ENCODE measurements at places on chromosomes 4 and X. TPM values are rescaled to one million over a fixed set of nuclear protein-coding genes. Genes with fewer than 3 reads are reported as not detected.

GRCh38 chr4:112604589-112604988 lies 32.1 kb downstream of the ZGRF1 start:
- peak; percentile 54 for DNase-seq

FMR1NB gene
- not detected for polyA plus RNA-seq

- DNase-seq, result no peak
Observed at GRCh38 chrX:115413246-115413878, 123.8 kb downstream of the LUZP4 start.

DNA sequence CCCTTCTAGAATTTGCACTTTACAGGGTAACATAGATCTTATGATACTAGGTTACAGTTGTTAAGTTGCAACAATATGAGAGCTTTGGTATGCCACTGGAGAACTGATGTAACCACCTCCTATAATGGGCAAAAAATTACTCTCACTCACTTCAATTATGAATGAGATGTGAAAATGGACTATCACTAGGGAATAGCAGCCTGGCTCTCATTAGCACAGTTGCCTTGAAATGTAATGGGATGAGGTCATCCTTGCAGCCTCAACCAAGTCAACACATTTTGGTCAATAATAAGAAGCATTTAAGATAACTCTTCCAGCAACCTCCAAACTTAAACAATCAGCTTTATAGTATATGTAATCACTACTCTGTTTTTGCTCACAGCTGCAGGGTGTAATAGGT lies 69.4 kb downstream of the TBC1D9 start:
- no peak for DNase-seq

SYTL4 gene
- not detected for polyA plus RNA-seq

GRCh38 chr4:126957556-126957955 lies 675.2 kb upstream of the INTU start:
- no peak for DNase-seq

- no peak for DNase-seq
Observed at GRCh38 chr4:78661921-78662521, 110.5 kb downstream of the ANXA3 start.

COL4A6 gene
- polyA plus RNA-seq, result not detected

MTMR8 gene
- not detected for polyA plus RNA-seq

HTR2C gene
- not detected for polyA plus RNA-seq

DNA sequence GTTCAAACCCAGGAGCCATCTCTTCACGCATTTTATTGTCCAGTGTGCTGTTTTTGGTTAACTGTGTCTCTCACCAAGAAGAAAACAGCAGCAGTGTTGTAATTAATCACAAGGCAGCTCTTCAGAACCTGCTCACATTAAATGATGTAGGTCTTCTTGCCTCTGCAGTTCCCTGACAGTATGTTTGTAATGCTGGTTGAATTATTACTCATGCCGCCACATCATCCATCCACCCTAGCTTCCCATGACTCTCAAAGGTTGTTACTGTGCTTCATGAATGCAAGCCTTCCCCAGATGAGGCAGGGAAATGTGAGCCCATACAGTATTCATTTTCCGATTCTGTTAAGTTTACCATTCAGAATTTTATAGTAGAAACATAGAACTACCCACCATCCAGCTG lies 17.4 kb downstream of the TLR10 start:
- no peak for DNase-seq

- DNase-seq, result no peak
Observed at GRCh38 chrX:29528281-29528680, 687.1 kb upstream of the MAGEB2 start.

GRCh38 chr4:121093261-121093660 lies 20.9 kb upstream of the NDNF start:
- no peak for DNase-seq

GRCh38 chr4:54703182-54703581 lies 45.4 kb downstream of the KIT start:
- no peak for DNase-seq

LONRF3 gene
- 2.9 TPM for polyA plus RNA-seq

GRCh38 chr4:121738780-121739535 lies 26.0 kb downstream of the SMIM43 start:
- DNase-seq, result no peak

- DNase-seq, result peak; percentile 25
Observed at GRCh38 chrX:45070116-45071007, 130.3 kb downstream of the DIPK2B start.
